ENCODE measurements at places on chromosomes 11 and 22.

DNA sequence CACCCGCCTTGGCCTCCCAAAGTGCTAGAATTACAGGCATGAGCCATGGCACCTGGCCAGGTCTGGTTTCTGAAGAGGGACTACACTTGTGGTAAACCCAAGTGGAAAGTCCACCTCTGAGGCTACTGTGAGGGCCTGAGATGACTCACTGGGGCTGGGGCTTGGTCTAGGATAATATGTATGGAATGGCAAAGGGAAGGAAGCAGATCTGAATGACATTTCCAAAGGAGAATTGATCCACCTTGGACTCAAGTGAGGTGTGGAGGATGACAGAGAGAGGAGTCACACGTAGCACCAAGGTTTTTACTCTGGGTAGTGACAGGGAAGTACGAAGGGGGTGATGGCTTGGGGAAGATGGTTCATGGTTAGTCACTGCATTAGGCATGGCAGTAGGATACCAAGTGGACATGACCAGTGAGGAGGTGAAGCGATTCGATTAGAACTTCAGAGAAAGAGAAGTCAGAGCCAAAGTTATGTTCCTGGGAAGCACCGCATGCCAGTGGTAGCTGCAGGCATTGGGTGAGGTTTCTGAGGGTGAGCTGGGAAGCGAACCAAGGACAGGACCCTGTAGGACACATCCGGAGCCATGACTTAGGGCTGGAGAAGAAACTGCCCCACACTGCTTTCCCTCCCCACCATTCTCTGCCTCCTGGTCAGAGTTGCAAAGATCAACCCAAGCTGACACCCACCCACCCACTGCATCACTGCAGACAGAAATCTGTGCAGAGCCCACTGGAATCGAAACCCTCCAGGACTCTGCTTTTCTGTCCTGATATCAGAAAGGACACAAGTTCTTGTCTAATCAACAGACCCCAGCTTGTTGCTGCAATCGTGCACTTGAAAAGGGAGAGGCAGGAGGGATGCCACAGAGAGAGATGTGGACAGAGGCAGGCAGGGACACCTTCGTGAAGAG, 13.0 kb upstream of the BCL9L start:
- no peak for DNase-seq

- DNase-seq: no peak
Measured at GRCh38 chr22:39815932-39816331, 77.6 kb downstream of the ENTHD1 start.

DNA sequence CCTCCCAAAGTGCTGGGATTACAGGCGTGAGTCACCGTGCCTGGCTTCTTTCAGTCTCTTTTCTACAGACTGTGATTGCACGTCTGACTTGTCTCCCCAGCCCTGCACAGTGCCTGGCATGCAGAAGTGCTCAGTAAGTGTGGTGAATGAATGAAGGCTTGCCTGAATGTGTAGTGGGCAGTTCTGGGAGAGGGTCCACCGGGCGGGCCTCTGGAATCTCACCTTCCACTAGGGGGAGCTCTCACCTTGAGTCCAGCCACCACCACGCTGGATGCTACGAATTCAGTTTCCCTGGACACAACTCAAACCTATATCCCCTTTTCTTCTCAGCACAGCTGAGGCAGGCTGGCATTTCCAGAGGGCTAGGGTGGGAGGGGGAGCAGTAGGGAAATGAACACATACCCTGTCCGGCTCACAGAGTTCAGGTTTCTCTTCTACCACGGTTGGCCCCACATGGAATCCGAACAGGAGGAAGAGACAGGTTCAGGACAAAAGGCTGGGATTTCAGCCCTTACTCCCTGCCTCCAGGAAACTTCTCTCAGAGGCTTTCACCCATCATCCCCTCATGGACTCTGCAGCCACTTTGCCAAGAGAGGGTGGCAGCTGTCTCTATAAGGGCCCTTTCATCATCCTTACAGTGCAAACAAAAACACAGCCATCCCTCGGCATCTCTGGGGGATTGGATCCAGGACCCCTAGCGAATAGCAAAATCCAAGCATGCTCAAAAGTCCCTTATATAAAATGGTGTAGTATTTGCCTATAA, 86.8 kb downstream of the NECTIN1 start:
- peak; percentile 80 for DNase-seq

- DNase-seq: no peak
Measured at GRCh38 chr11:86243396-86243795, 1.2 kb upstream of the EED start.

DNA sequence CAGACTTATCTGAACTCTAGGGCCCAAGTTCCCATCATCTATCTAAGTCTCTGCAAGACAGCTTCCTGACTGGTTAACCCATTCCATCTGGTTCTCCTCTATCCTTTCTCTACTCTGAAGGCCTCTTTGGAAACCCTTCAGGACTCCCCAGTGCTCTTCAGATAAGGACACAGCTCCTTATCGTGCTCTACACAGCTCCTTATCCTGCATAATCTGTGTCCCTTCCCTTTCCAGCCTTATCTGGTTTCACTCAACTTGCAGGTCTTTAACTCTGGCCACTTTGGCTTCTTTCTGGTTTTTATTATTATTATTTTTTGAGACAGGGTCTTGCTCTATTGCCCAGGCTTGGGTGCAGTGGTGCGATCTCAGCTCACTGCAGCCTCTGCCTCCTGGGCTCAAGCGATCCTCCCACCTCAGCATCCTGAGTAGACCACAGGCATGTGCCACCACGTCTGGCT, 10.6 kb downstream of the ENDOD1 start:
- no peak for DNase-seq
